LNCaP clone FGC (cell line): ENCODE measurements at places on chromosomes 7 and 10.

GRCh38 chr10:48437546-48437945 is 131.1 kb downstream of the MAPK8 start:
- no peak for DNase-seq

DNA sequence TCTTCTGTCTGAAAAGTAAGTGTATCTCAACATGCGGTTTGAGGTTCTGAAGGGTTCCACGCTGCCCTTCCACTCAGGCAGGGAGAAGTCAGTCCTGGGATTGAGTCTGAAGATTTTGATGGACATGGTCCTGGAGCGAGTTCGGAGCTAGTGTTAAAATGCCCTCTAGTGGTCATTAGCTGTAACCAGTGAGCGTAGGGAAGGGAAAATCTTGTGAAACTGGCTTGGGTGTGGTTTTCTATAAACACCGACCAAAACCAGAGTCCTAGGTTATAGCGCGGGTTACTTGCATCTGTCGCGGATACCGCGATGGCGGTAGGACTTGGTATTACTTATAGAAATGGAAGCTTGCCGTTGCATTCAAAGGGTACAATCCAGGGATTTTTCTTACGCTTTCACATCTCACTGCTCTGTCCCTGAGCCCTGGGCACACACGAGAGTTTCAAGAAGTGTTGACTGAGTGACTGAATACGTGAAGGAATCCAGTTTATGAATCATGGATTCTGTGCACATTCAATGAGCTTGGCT is 348.2 kb upstream of the C7orf33 start:
- DNase-seq, result peak; percentile 63

- no peak for DNase-seq
Measured at GRCh38 chr10:122716025-122716424, 16.4 kb upstream of the C10orf120 start.

- DNase-seq, result no peak
Measured at GRCh38 chr10:127757033-127757432, 20.0 kb downstream of the FOXI2 start.

DNA sequence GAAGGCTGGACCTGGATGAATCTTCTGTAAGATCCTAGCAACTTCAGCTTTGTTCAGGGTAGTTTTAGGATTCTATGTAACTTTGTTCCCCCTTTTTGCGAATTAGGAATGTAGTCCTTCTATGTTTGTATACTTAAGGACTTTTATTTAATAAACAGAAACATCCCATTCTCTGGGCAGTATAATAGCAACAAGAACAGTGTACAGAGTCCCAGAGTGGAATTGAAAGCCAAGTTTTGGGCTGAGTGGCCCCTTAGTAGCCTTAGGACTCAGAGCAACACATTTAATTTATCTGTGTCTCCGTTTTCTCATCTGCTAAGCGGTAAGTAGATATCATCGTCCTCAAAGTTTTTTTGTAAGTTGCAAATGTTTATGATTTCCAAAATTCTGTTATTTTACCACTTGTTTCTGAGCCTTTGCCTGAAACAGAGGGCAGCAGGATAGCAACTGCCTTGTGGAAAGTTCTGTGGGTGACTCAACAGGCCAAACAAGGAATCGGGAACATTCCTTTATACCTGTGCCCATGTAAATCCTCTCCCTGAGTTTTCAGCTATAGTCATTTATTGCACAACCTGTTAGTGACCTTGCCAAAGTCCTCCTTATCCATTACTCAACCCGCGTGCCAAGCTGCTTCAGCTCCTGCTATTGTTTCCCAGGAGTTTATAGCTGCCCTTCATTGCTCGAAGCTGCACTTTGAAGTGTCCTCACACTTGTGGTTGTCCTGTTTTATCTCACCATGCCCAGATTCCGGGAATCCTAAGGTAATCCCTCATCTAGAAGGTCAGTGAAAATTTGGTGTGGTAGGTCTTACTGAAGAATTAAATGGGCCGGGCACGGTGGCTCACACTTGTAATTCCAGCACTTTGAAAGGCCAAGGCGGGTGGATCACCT is 199.1 kb upstream of the AHR start:
- DNase-seq, result peak; percentile 34

DNA sequence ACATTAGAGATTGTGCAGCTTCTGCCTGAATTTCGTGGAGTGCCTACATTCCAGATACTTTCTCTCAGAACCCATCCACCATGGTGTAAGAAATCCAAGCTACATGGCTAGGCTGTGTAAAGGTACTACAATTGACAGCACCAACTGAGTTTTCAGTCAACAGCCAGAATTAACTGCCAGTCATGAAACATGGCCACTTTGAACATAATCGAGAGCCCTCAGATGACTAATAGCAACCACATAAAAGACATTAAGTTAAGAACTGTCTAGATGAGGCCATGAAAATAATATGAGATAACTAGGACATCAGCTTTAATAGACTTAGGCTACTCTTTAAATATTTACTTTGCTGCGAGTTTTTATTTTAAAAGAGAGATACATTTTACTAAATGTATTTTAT is 1106.8 kb upstream of the LRRTM3 start:
- no peak for DNase-seq

- DNase-seq, result no peak
Measured at GRCh38 chr10:127145173-127145572, 51.2 kb downstream of the INSYN2A start.

DNA sequence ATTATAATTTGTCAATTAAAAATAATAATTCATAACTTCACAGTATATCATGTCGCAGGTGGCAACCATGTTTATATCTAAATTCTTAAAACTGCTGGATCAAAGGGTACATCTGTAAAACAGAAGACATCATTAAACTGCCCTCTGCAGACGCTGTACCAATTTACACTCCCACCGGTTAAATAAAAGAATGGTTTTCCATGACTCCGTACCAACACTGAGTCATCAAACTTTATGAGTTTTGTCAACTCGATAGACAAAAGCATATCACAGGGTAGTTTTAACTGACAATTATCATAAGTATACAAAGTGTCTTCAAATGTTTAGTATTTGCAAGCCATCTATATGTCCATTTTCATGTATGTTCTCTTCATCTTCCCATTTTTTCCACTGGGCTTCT is 5.7 kb upstream of the GSTK1 start:
- no peak for DNase-seq

GRCh38 chr7:19016140-19016539 is 101.3 kb downstream of the TWIST1 start:
- no peak for DNase-seq

- no peak for DNase-seq
Measured at GRCh38 chr7:99030457-99030856, 113.5 kb downstream of the SMURF1 start.

DNA sequence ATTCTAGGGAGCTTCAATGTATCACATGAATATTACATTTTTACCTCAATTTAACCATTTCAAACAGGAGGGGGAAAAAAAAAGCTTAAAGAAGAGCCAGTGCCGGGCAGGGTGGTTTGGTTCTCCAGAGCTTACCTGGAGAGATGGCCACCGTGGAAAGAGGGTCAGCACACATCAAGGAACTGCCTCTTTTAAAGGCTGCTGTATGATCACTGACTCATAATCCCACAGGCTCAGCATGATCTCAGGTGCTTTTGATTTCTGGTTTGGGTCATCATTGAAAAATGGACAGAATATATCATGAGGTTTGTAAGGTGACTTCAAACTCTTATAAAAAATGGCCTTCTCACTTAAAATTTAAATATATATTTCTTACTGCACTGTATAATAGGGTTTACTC is 67.5 kb upstream of the MDFIC start:
- DNase-seq, result no peak

DNA sequence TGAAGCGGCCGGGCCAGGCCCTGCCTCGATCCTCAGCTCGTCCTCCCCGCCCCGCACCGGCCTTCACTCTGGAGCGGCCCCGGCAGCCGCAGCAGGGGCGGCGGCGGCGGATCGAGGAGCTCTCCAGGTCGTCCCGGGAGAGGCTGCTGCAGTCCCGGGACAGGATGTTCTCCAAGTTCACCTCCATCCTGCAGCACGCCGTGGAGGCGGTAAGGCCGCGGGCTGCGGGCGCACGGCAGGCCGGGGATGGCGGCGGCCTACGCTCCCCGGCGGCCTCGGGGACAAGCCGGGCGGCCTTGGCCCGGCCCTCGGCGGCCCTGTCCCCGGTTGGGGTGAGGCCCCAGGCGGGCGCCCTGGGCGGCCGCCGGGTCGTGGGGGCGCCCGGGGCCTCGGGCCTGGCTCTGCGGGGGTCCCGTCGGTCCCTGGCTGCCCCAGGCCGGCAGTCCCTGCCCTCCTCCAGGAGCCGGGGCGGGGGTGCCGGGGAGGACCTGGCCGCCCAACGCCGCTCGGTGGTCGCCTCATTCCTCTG is 399 bp downstream of the FHIP2A start:
- DNase-seq, result no peak

GRCh38 chr7:47231032-47231431 is 350.9 kb downstream of the TNS3 start:
- DNase-seq, result no peak

DNA sequence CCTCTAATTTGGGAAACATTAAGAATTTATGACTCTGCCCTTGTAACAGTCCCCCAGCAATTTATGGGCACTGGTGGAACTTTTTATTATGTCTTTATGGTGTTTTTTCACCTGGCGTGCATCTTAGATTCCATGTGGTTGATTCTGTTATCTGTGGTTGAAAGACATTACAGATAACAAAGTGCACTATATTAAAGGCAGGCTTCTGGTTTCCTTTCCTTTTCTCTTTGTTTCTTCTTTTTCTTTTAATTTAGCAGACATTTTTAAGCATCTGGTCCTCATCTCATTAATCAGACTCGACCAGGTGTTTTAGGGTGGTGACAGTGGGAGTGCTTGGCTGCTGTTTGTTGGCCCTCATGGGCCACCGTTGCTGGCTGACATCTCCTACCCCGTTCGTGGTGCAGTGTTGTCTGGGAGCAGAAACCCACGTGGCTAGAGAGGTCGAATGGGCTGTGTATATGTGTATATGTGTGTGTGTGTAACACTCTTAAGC is 77.4 kb downstream of the LRMDA start:
- DNase-seq, result no peak

DNA sequence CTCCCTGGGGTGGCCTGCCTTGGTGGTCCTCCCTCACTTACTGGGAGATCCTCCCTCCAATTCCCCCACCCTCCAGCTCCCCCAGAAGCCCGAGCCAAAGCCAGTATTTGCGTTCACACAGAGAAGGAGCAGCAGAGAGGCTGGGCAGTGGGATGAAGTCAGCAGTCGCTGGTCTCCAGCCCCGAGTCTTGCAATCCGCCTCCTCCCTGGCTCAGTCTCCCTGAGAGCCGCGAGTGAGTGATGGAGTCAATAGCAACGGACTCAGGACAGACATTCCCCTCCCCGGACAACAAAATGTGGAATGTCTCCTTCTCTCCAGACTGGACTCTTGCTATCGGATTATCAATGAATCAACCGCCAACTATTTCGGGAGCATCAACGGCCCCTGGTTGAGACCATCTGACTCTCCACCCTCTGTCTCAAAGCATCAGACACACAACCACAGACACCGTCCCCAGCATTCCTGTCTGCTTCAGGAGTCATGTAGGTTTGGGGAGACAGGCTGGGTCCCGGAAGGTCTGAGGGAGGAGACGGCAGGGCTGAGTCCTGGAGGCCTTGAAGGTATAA is 178.4 kb downstream of the SH3PXD2A start:
- no peak for DNase-seq

- no peak for DNase-seq
Measured at GRCh38 chr7:151767557-151767956, 109.4 kb downstream of the PRKAG2 start.

DNA sequence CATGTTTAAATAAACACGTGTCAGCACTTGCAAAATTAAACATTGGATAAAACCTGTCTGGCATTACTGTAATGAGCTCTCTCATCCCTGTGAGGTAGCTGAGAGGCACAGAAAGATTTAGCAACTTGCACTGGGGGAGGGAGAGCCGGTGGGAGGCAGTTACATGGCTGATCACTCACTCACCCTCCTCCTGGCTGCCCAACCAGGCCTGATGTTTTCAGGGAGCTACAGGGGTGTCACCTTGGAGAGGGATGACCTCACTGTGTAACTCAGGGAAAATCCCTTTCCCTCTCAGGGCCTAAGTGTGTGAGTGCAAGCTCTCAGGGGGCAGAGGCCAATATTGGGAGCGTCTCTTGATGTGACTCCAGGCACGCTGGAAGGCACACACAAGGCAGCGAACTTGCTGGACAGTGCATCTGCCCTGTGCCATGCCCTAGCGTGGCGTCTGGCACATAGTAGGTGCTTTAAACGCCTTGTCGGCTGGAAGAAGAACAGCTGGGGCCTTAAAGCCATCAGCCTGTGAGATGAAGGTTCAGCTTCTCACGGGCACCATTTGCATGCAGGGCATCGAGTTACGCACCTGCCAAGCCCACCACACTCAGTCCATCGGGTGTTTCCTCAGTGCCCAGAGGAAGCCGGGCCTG is 51.1 kb downstream of the ELFN1 start:
- no peak for DNase-seq
